Activated naive CD4-positive, alpha-beta T cell (primary cell): ENCODE measurements at places on chromosomes 1 and 21.

- DNase-seq: peak; percentile 38
These were observed at the start of gene CDKN2C for GRCh38 chr1:50969611-50970508. Gene CDKN2C, plus strand, starts transcription at chr1:50970245. Its CDS starts 124 bp downstream, at chr1:50970369.

DNA sequence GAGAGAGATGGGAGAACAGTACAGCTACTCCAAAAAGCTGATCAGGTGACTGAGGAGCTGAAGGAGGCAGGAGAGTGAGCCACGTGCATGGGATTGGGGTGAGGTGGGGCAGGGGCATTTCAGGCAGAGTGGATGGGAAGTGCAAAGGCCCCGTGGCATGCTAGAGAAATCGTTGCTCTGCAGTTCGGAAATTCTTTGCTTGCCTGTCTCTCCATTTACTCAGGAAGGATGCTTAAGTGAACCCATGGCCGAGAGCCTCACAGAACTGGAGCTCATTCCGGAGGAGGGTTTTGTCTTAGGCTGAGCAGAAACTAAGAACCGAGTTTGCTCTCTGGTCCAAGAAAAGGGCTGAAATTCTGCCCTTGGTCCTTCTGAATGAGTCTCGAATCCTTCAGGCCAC lies 139.8 kb upstream of the TMEM51 start:
- no peak for DNase-seq

- no peak for DNase-seq
These were observed 664 bp downstream of the LRRC47 start for GRCh38 chr1:3795453-3796214.

DNA sequence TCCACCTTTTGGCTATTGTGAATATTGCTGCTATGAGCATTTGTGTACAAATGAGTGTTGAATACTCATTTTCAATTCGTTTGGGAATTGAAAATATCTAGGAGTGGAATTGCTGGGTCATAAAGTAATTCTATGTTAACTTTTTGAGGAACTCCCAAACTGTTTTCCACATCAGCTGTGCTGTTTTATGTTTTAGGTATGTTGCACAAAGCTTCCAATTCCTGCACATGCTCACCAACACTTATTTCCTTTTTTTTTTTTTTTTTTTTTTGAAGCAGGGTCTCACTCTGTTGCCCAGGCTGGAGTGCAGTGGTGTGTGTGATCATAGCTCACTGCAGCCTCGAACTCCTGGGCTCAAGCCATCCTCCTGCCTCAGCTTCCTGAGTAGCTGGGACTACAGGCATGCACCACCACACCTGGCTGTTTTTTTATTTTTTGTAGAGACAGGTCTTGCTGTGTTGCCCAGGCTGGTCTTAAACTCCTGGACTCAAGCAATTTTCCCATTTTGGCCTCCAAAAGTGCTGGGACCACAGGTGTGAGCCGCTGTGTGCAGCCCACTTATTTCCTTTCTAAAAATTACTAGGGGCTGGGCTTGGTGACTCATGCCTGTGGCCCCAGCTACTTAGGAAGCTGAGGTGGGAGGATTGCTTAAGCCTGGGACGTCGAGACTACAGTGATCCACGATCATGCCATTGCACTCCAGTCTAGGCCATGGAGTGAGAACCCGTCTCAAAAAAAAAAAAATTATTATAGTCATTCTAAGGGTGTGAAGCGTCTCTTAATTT lies 33.4 kb downstream of the TMCC2 start:
- no peak for DNase-seq

GRCh38 chr1:43704838-43705237 lies 2.5 kb upstream of the ST3GAL3 start:
- no peak for DNase-seq

DNA sequence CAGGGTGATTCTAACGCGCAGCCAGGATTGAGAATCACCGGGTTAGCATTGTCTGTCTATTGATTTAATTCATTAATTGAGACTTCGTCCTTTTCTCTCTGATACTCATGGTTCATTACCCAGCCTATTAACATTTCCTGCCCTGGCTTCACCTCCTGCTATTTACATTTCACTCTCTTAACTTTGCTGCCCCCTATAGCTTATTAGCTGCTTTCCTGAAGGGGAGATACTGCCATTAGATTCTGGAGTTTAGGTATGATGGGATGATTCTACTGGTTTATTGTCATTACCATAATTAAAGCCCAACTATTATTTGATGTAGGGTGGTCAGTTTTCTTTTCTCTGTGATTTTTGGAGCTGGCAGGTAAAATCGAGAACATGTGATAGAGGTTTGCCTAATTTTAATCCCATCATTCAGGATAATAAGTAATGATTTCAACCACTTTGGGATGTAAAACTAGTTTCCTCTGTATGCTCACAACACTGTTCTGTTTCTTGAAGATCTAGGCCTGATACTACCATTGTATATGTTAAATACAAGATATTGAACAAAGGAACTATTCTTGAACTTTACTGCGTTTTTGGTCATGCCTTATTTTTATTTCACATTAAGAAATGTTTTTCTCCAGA lies 6.4 kb downstream of the PPP2R5A start:
- DNase-seq: no peak

DNA sequence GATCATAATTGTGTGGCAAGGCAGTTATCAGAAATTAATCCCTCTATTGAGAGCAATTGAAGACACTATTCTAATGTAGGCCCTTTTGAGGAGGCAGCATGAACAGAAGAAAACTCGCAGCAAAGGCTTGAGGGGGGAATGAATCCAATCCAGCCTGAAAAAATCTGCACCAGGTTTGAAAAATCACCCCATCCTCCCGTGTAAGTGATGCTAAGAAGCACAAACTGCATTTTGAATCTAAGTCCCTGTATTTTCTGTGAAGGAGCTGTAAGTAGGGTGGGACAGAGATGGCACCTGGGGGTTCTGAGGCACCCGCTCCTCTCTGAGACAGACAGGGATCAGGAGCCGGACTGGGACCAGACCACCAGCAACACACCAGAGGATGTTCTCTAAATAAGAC lies at the start of gene CRB1:
TSS of gene CRB1 (plus strand) at position 241 of the 400 bp plus-strand sequence. CDS start 161 bp downstream, outside the sequence.
- DNase-seq: no peak

- DNase-seq: no peak
These were observed 3.8 kb downstream of the COLGALT2 start for GRCh38 chr1:184033711-184034167.

- no peak for DNase-seq
These were observed 154.2 kb upstream of the RUNX1 start for GRCh38 chr21:35203093-35203977.

GRCh38 chr1:51908499-51908898 lies 30.0 kb upstream of the NRDC start:
- DNase-seq: no peak

- DNase-seq: no peak
These were observed 24.2 kb downstream of the OLFML3 start for GRCh38 chr1:114003431-114003830.

DNA sequence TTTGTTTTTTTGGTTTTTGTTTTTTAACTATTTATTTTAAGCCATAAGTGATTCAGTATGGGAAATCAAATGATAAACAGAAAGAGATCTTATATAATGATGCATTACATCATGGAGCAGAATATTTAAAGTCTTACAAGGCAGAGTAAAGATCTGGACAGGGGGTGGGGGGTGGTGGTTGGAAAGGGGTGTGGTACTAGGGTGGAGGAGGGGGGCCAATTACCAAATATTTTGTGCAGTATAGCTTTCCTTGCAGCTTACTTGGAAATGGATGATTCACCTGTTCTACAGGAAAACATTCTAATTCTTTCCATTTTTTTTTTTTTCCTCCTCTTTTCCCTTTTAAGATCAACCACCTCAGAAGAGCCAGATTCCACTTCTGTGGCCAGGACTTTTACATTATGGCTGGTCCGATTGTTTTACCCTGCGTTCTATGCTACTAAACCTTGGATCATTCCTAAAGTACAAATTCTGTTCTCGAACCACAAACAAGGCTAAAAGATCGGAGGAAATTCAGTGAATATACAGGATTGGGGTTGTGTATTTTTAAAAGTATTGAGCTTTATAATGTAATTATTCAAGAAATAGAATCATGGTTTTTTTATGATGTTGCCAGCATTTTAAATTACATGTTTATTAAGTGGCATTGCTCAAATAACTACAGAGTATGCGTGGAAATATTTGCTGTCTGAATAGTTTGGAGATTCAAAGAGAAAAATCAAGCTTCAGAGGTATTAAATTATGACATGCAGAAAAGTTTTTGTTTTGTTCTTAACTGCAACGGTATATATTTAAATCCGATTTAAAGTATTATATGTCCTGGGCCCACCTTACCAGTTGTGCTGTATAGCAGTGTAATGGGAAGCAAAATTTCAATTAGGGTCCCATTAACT lies 859.5 kb downstream of the USP25 start:
- DNase-seq: no peak

- no peak for DNase-seq
These were observed 13.0 kb downstream of the WNT9A start for GRCh38 chr1:227934476-227935313.

- no peak for DNase-seq
These were observed 5.1 kb downstream of the DNASE2B start for GRCh38 chr1:84403347-84403746.

GRCh38 chr1:199029401-199029800 lies 390.6 kb downstream of the PTPRC start:
- no peak for DNase-seq

DNA sequence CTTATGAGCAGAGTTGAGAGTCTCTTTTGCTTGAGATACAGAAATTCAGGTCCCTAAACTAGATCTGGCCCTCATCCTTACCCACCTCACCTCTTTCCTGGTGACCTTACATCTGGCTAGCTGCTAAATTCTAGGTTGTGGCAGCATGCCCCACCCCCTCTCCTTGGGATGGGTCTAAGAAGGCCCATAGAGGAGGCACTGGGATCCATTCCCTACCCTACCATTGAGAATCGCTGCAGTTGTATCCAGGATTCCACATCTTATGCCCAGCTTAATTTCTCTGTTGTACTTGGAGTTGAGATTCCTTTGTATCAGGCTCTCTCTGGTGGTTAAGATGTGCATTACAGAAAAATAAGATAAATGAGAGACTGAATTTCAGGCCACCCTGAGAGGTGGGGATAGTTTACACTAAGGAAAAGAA lies 9.5 kb upstream of the TMEM39B start:
- no peak for DNase-seq
